ENCODE measurements at places on chromosomes 5 and 9.
A peak's percentile ranks its signal among the peaks of the same experiment; 100 is the strongest.

- no peak for DNase-seq
These were observed 20.5 kb upstream of the OR2K2 start for GRCh38 chr9:111350556-111350955.

DNA sequence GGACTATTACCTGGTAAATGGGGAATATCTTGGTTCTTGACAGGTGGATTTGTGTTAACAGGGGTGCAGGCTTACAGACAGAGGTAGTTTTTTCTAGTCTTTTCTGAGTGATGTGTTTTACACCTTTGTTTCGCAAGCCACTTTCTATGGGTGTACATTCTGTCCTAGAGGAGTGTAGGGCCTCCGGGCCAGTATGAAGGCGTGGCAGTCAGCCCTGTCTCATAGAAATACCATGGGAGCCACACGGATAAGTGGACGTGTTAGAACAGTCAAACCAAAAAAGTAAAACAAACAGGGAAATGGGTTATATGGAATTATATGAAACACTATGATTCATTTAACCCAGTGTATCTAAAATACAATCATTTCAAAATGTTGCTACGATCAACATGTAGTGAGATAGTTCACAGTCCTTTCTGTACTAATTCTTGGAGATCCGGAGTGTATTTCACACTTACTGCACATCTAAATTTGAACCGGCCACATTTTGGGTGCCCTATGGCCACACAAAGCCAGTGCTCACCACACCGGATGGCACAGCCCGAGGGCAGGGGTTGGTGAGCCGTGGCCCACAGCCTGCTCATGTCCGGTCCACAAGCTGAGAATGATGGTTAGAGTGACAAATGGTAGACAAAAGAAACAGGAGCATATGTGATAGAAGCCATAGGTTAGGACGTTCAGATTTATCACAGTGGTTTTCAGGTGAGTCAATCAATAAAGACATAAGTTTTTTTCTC, 80.1 kb upstream of the IRX4 start:
- no peak for DNase-seq

DNA sequence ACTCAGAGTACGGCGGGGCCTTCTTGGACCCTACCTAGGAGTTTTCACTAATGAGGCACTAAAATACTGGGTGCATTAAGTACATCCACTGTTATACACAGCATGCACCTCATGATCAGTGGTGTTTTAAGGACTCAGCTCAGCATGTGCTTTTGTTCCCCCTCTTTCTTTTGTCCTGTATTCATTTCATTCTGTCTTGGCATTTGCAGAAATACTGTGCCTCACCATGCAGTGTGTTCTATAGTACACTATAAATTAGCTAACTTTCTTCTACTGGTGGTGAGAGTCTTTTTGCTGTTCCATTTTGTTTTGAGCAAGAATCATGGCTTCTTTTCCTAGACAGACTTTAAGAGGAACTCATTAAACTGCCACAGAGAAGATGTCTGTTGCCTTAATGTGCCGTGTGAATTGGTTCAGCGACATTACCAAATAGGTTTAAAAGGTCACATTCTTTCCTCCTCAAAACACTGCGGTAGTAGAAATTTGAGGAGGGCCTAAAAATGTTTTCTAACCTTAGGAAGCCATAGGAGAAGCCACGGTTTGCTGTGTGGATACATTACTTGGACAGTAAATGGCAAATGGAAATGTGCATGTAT, 276.6 kb downstream of the MAST4 start:
- DNase-seq, result no peak

DNA sequence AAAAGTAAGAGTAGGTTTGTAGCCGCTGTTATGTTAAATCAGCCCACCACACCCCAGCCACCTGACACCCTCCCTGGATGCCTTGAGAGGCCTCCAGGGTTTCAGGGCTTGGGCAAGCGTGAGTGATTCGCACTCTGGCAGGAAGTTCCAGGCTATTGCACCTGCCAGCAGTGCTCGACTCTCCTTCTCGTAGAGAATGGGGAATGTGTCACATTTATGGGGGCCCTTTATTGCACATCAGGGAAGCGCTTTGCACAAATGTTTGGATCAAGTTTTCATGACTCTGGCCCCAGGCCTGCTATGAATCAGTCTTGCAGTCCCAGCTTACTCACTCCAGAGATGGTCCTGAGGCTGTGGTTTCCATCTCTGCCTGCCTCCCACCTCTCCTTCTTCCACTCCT, 66.1 kb upstream of the ADRA1B start:
- DNase-seq, result no peak

GRCh38 chr5:98941131-98941883, 12.5 kb upstream of the CHD1 start:
- no peak for DNase-seq

DNA sequence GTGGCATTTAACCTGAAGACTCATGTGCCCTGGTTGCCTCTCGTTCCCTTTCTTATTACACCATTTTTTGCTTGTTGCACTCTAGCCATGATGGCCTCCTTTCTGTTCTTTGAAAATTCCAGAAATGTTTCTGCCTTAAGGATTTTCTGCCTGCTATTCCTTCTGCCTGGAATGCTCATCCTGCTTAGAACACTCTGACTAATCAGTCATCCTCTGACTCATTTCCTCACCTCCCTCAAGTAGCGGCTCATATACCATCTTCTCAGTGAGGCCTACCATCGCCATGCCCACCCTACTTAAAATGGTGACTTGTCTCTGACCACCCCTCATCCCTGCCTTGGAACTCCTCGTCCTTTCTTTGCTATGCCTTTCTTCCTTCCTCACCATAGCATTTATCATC, 68.8 kb downstream of the KIF4B start:
- no peak for DNase-seq

DNA sequence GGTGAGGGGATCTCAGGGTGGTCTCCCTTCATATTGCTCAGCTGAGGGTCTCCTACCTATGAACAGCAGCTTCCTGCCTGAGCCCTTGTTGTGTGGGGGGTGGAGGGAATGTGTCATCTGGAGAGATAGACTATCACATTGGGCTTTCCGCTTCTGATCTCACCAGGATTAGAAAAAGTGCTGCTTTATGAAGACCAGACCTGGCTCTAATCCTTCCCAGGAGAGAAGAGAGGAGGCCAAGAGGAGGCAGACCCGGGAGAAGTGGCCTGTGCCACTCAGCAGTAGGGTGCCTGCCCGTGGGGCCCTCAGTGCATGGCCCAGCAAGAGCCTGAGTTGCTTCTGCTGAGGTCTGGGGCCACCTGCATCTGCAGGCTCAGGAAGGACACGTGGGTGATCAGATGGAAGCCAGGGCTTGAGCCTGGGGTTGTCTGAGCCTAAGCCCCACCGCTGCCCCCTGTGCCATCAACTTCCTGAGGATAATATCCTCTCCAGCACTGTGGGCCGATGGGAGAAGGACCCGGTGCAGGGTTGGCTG, 22.1 kb upstream of the COL5A1 start:
- DNase-seq, result no peak

GRCh38 chr9:107606149-107606790, 116.7 kb upstream of the KLF4 start:
- no peak for DNase-seq

DNA sequence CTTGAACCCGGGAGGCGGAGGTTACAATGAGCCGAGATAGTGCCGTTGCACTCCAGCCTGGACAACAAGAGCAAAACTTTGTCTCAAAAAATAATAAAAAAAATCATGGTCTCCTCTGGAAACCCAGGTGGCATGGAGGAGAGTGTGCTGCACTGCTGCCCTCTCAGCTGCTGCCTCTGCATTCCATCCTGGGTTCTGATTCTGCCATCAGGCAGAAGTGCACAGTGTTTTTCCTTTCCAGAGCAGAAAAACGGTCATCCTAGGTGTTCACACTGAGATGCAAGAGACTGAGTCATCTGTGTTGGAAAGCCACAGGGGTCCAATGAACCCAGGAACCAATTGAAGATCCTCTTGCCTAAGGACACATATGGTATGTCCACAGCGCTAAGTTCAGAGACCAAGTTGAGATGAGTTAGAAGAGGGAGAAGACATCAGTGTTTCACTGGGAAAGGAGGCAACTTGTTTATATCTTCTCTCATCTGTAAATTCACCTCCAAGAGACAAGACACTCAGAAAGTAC, 88.8 kb upstream of the DMRT1 start:
- no peak for DNase-seq

GRCh38 chr9:6428940-6429889, 16.2 kb downstream of the UHRF2 start:
- DNase-seq, result no peak

DNA sequence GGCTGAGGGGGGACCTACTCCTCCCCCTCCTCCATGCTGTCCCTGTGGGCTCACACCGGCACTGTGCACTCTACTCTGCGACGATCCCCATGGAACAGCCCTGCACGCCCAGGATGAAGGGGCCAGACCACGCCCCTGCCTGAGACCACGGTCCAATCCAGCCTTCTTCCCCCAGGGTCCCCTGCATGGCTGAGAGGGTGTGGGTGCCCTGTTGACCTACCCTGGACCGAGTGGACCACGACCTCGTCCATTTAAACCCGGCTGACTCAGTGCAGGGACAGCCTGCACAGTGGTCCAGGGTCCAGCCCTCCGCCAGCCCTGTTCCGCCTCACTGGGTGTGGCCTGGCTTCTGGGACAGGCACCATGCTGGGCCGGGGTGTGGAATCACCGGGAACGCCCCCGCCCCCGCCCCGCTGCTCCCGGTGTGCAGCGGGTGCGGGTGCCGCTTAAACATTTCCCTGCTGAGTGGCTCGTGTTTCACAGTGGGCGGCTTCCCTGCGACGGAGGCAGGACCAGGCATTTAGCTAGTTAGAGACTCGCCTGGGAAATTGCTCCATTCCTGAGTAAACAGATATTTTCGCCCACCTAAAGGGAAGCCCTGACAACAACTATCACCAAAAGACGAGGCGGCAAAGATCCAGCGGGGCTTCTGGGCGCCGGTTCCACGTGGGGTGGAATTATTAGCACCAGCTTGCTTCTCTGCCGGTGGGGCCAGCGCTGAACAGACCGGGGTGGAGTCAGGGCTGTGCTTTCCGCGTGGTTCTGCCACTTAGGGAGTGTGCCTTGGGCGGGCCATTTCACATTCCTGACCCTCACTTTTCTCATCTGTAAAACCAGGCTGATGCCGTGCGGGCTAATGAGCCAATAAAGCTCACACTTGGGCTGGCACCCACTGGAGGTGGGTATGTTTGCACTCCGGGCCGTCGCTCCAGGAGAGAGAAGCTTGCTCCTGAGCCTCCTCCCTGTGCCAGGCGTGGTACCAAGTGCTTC, 22.6 kb downstream of the DBH start:
- peak; percentile 81 for DNase-seq

DNA sequence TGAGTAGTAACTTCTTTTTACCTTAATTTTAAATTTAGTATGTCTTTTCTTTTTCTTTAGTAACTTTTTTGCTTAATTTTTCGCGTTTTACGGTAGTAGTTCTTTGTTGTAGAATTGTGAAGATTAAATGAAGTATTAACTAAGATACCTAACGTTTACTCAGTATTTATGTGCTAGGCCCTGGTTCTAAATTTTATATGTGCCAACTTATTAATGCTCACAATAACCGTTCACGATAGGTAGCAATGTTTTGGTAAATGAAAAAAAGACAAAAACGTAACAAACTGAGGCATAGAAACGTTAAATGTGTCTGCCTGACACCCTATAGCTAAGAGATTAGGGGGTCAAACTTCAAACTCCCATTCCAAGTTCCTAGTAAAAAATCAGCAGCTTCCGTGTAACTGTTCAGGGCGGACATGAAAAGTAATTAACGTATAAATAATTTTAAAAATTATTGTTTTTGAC, 1.2 kb downstream of the MRPS30 start:
- DNase-seq, result no peak

- peak; percentile 74 for DNase-seq
These were observed 121.5 kb downstream of the MAST4 start for GRCh38 chr5:66717455-66718373.

DNA sequence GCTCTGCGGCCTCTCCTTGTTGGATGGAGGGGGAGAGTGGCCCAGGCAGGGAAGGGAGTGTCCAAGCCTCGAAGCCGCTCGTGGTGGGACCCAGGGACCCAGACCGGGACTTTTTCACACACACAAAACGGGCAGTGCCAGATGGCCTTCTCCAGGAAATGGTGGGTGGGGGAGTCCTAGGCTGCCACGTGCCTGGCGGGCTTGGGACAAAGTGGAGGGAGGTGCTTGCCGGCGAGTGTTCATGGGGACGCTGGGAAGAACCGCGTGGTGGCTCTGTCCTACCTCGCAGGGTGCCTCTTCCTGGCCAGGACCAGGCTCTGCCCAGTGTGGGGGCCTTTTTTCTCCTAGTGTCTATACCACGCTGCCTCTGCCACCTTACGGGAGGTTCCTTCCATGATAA, 155.0 kb upstream of the COL5A1 start:
- no peak for DNase-seq

GRCh38 chr5:95087816-95088317, 197.0 kb downstream of the MCTP1 start:
- DNase-seq, result no peak

DNA sequence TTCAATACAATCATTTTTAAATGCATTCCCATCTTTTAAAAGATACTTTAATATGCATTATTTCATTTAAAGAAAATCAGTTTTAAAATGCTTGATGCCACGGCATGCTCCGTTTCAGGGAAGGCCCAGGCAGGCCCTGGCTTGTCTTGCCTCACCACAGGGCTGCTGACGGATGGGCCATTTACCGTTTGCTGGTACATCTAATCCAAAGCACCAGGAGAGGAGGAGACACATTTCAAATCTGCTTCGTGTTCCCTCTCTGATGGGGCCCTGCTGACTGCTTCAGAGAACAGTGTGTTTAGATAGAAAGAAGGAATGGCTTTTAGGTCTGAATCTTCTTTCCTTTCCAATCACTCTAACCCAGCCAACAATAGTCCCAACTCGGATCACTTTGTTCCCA, 185.2 kb downstream of the DCP2 start:
- no peak for DNase-seq

- no peak for DNase-seq
These were observed 224.0 kb upstream of the IRX4 start for GRCh38 chr5:2106721-2107120.

- peak; percentile 25 for DNase-seq
These were observed 114.6 kb downstream of the FAM170A start for GRCh38 chr5:119743927-119744326.

GRCh38 chr5:92777421-92777820, 803.6 kb downstream of the NR2F1-AS1 start:
- DNase-seq, result no peak

GRCh38 chr9:34279411-34279810, 49.7 kb downstream of the KIF24 start:
- DNase-seq, result peak; percentile 75

DNA sequence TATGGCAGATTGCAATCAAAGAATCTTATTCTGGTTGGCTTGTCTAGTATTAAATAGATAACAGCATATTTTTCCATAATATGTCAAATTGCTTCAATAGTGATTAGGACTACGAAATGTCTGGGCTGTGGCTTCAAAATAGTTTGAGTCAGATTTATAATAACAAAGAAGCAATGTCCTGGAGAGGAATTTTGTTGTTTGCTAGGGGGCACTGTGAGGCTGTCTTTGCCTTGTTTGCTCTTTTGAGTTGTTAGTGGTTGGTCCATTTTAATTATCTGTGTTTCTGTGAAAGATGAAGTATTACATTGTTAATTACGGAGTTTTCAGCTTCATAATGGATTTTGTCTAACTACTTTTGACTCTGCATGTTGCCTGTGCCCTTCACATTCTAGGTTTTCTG, 713.6 kb downstream of the TLE4 start:
- DNase-seq, result no peak
